ENCODE measurements at places on chromosomes 2 and 18.

DNA sequence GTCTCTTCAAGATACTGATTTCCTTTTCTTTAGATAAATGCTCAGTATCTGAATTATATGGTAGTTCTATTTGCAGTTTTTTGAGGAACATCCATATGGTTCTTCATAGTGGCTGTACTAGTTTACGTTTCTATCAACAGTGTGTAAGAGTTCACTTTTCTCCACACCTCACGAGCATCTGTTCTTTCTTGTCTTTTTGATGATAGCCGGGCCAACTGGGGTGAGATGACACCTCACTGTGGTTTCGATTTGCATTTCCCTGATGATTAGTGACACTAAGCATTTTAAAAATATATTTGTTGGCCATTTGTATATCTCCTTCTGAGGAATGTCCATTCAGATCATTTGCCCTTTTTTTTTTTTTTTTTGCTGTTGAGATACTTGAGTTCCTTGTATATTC lies 458.8 kb downstream of the SETBP1 start:
- DNase-seq, result no peak

- no peak for DNase-seq
These were observed 24.0 kb downstream of the ZNF385B start for GRCh38 chr2:179837408-179837807.

DNA sequence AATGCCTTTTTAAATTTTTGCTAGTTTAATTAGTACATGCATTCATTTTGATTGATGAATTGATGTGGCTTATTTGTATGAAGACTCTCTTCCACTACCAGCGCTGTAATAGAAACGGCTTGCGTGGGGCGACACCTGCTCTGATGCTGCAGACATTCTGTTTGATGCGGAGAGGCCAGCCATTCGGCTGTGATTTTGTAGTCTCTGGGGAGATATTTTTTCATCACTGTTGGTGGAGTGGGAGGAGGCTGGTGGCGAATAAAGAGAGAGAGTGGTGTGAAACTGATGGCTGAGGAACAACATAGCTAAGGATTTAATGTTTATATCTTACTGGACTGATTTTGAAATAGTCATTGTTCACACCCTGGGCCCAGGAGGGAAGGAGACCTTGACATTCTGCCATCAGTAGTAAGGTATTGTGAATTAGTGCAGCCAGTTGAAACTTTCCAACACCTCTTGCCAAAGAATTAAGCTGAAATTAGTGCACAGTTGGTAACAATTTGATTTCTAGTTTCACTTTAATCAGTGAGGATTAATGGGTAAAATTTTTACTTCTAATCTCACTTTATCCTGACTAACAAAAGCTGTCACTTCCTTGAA lies 224.1 kb downstream of the MTX2 start:
- no peak for DNase-seq

GRCh38 chr18:3184275-3184963 lies 35.3 kb downstream of the MYOM1 start:
- DNase-seq, result no peak

DNA sequence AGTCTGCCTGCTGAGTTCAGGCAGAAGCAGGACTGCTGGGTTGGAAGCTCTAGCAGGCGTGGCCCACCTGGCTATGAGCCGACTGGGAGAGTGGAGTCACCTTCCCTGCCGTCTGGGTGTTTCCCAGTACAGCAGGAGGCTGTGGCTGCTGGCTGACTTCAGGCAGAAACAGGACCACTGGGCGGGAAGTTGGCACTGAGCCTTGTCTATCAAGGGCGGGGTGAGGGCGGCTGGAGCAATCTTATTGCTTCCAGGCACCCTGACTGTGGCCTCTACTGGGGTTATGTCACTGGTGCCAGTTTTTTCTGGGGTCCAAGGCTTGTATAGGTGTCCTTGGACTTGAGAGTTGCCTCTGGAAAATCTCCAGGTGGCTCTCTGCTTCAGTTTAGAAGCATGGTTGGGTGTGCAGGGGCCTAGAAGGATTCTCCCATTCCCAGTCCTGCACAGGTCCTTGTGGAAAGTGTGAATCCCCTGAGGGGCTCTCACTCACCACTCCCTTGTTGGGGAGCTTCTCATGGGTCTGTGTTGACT lies 30.5 kb downstream of the LTBP1 start:
- no peak for DNase-seq

DNA sequence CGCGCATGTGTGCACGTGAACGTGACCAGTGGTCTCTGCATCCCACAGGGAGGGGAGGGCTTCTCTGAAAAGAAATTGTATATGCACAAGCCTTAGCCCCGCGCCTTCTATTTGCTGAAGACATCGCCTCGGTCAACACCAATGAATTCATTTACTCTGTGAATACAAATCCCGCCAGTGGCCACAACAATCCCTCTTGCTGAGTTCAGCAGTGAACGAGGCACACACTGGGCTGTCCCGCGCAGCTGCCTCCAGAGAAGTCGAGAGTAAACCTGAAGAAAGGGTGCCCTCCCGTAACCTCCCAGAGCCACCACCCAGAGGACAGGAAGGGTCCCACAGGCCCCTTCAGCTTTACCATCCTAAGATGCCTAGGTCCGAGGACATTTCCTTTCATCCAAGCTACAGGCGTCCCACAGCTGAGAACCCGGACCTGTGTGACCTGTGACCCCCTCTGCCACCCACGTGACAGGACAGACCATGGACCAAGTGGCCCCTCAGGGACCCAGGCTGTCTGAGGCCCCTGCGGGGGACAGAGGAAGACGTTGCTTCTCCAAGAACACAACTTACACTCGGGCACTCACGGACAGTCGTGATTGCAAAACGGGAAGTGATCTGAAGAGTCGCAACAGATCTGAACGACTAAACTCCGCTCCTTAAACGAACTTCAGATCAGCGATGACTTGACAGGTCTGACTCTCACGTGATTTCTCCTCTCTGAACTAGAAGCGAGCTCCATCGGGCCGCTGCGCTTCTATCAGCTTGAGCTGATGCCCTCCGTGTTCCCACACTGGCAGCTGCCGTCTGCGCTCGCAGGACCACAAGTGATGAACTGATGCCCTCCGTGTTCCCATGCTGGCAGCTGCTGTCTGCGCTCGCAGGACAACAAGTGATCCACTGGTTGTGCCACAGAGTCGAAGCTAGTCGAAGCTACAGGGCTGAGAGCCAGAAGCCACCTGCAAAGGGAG lies 92.7 kb downstream of the ZNF516 start:
- DNase-seq, result no peak

- DNase-seq, result no peak
These were observed 274.0 kb upstream of the SPRED2 start for GRCh38 chr2:65706411-65706810.

- DNase-seq, result no peak
These were observed 51.5 kb upstream of the ITGB6 start for GRCh38 chr2:160251569-160251968.

GRCh38 chr2:226216575-226216974 lies 583.0 kb downstream of the IRS1 start:
- DNase-seq, result no peak

DNA sequence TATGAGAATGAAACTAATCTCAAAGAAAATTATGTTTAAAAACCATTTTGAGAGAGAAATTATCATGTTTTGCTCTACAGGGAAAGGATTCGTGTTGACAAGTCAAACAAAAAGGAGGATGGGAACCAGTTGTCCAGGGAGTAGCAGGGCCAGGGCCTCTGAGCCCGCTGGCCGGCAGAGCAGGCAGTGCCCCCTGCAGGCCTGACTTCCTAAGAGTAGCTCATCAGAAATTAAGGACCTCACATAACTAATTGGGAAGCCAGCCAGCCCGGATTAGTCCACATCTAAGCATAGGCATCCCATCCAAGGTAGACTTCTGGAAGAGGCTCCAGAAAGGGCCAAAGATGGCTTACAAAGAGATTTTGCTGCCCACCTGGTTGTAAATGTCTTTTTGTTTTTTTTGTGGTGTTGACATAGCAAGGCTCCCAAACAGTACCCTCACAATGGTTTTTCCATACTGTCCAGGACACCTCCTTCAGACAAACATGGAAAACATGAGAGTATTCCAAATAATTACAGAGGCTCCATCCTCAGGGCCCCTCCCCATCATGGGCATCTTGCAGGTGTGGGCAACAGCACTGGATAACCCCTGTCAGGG lies 241.2 kb upstream of the TANK start:
- DNase-seq, result peak; percentile 21

DNA sequence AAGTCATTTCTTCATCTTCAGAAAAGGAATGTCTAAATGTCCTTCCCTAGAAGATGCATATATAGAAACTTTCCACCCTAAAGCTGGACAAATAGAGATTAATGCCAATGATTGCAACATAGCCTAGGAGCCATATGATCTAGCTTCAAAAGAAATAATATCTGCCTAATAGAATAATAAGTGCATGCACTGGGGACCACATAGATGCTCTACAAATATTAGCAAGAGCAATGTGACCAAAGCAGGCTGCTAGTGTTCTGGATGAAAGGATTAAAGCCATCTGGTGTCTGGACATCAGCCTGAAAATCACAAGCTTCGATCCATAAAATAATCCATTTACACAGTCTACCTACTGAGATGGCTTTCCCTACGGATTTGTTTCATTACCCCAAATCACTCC lies 280.1 kb upstream of the KLHL14 start:
- no peak for DNase-seq

GRCh38 chr2:45888167-45888566 lies 236.7 kb downstream of the PRKCE start:
- no peak for DNase-seq

DNA sequence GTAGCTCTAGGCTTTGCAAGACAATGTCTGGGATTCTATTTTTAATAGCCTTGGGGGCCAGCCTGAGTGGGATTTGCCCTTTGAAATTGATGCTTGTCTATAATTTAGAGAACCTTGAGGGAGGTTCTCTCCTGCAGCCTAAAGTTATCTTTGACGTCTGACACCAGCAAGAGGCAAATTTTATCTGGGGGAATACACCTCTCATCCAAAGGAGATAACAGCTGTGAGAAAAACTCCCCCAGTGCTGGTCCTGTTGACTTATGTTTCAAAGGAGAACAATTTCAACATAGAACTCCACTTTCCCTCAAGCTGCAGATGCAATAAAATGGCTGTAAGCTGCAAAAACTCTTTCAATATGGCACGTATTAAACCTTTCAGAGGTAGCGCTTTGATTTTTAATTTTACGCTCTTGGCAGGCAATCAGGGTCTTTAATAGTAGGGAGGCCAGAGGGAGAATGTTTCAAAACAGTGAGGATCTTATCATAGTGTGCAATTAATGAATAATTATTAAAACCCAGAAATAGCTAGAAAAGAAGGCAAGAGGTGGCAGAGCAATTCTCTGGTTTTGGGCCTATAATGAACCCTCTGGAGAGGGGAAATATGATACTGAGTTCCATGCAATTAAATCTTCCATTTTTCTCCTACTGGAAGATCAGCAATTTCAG lies 62.4 kb downstream of the LYPD1 start:
- no peak for DNase-seq

- no peak for DNase-seq
These were observed 144.3 kb downstream of the VAPA start for GRCh38 chr18:10057894-10058791.

- DNase-seq, result no peak
These were observed 156.4 kb downstream of the NCKAP5 start for GRCh38 chr2:133411857-133412256.

GRCh38 chr2:131031431-131031841 lies 61.8 kb downstream of the FAM168B start:
- DNase-seq, result no peak

GRCh38 chr2:226583715-226584114 lies 215.9 kb downstream of the IRS1 start:
- no peak for DNase-seq

GRCh38 chr2:4507661-4508060 lies 804.3 kb downstream of the DCDC2C start:
- DNase-seq, result no peak

GRCh38 chr2:28606986-28607441 lies 111.2 kb downstream of the PLB1 start:
- no peak for DNase-seq

DNA sequence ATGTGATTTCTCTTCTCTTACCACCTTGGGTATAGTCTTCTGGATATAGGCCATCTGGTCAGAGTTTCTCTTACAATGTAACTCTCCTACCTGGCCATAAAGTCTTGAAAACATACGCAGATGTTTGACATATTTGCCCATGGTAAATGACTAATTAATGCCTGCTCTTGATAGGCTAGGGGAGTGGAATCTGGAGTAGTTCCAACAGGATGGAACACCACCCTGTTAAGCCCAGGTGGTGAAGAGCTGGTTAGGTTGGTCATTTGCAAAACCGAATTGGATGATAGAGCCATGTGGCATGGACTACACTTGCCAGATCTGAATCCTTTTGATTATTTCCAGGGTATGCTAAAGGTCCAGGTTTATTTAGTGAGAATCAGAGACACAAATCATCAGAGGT lies 36.5 kb downstream of the HADHB start:
- DNase-seq, result no peak

- DNase-seq, result no peak
These were observed 24.3 kb downstream of the TACR1 start for GRCh38 chr2:75174981-75175380.

DNA sequence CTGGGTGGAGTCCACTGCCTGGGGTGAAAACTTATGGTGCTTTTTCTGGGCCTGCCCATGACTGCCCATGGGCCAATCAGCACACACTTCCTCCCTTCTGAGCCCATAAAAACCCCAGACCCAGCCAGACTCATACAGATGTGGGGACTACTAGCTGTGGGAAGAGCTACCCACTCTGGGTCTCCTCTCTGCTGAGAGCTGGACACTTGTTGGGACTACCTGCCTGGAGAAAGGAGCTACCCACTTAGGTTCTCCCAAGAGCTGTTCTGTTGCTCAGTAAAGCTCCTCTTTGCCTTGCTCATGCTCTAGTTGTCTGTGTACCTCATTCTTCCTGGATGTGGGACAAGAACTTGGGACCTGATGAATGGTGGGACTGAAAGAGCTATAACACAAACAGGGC lies 119.6 kb upstream of the SLC38A11 start:
- no peak for DNase-seq

DNA sequence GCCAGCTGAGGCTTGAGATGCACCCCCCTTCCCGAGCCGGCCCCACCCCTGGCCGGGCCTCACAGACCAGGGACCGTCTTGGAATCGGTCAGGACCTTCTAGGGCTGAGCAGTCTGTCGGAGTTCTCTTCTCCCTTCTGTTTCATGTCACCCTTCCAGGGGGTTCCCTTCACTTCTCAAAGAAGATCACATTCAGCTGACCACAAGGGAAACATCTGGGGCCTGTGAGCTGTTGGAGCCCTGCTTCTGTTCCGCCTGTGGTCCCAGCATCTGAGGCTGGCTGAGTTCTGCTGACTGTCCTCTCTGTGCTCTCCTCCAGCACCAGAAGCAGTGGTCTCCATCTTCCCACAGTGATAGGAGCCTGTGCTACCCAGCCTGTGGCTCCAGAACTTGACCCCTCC lies 106.5 kb downstream of the SEPTIN10 start:
- no peak for DNase-seq

GRCh38 chr18:32243358-32243757 lies 53.5 kb downstream of the MEP1B start:
- DNase-seq, result no peak

DNA sequence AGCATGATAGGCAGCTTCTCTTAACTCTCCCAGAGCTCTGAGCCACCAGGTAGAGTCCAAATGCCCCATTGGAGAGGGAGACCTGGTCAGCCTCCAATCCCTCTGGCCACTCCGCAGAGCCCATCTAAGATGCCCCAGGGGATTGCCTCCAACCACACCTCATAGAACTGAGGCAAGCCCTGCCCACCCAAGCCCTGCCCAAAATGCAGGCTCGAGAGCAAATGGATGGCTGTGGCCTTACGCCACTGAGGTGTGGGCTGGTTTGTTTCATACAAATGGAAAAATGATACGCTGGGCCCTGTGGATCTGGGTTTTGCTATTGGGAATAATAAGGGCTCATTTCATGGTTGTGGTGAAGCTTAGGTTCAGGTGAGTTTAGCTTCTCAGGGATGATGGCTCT lies 3.0 kb upstream of the TFCP2L1 start:
- DNase-seq, result no peak

GRCh38 chr2:56613920-56614319 lies 430.1 kb downstream of the CCDC85A start:
- DNase-seq, result no peak

Data from activated naive CD4-positive, alpha-beta T cell treated with Interleukin-2 at 50 U/mL for 16 hours (primary cell).